Sigmoid colon (tissue), 7 donors: ENCODE measurements at places on chromosomes 4 and X. TPM values are rescaled to one million over a fixed set of nuclear protein-coding genes. Genes with fewer than 3 reads are reported as not detected.

The IBSP gene
- not detected for total RNA-seq

- DNase-seq: no peak
Measured at GRCh38 chrX:149759824-149760223, 14.0 kb upstream of the HSFX1 start.

The TMEM144 gene
- 12.1 TPM for total RNA-seq

- DNase-seq: no peak
Measured at GRCh38 chr4:18082236-18082635, 60.7 kb upstream of the LCORL start.

- no peak for DNase-seq
Measured at GRCh38 chr4:1061760-1062159, 50.3 kb downstream of the FGFRL1 start.

DNA sequence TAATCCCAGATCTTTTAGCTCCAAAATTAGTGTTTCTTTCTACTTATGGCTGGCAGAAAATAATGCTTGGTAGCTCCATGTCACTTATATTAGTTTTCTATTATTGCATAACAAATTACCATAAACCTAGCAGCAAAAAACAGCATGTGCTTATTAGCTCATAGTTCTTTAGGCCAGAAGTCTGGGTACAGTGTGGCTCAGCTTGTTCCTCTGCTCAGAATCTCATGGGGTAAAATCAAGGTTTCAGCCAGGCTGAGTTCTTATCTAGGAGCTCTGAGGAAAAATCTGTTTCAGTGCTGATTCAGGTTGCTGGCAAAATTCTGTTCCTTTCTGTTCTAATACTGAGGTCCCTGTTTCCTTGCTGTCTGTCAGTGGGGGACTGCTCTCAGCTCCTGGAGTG lies 101.1 kb downstream of the CT47B1 start:
- DNase-seq: no peak

DNA sequence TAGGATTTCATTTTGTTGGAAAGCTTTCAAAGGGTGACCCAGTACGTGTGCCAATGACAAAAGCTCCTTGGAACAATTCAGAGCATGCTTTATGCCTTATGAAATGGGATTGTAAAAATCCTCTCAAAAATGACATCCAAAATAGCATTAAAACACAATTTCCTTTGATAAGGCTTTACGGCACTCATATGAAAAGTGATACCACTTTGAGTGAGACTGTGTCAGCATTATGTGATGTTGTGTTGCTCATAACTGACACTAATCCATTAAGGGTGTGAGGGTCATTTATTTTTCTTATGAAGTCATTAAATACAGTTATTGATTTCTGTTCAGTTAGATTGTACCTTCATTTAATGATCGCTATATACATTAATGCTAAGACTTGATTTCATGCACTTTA lies 250.2 kb downstream of the TENM3 start:
- DNase-seq: no peak

- DNase-seq: no peak
Measured at GRCh38 chrX:107687445-107687844, 59.1 kb downstream of the PRPS1 start.

DNA sequence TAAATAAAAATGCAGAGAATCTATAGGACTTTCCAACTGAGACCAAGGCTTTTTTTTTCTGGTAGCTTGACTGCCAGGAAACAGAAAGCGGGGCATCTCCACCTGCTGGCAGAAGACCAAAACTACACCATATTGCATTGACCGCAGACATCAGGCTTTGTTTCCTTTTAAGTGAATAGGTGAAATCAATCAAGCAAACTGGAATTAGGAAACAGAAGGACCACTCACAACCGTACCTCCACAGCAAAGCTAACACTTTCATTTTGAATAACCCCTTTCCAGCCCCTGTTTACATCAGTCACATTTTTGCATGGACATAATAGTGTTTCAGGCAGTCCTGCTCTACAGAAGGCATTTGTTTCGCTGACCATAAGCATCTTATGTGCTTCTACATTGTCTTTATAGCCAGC lies 218.2 kb downstream of the IDS start:
- no peak for DNase-seq

GRCh38 chr4:146340798-146341197 lies 126.5 kb downstream of the REELD1 start:
- DNase-seq: no peak

DNA sequence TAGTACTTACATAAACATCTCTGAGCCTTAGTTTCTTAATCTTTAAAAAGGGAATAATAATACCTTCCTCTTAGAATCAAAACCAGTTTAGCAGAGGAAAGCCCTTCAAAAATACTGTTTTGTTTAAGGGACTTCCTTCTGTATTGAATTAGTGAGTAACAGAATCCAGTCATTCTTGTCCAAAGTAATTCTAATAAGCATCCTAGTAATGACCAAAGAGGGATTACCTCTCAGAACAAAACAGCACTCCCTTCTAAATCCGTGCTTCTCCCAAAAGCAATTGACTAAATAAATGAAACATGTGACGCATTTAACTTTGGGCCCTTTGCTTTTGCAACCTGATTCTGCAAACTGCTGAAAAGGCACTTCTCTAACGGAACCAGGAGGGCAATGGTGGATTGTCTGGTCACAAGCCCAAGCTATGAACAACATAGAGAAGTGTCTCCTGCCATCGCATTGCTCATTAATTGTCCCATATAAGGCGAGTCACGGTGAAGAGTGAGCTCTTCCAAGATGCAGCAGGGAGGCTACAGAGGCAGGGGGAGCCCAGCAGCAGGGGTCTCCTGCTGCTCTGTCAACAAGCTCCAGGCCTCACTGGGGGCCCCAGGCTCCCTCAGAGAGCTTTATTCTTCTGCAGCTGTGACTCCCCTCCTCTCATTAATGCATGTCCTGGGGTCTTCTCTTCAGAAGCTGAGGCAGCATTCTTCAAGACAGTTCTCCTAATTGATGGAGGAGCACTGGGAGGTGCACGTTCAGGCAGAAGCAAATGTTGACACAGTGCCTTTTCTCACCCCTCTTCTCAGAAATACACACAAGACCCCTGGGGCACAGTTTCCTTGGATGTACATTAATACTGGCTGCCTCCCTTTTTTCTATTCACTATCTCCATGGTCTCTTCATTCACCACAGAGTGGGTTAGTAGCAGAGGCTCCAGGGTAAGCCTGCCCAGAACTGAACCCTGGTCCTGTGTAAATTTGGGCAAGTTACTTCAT lies 419.6 kb upstream of the RASGEF1B start:
- DNase-seq: no peak

DNA sequence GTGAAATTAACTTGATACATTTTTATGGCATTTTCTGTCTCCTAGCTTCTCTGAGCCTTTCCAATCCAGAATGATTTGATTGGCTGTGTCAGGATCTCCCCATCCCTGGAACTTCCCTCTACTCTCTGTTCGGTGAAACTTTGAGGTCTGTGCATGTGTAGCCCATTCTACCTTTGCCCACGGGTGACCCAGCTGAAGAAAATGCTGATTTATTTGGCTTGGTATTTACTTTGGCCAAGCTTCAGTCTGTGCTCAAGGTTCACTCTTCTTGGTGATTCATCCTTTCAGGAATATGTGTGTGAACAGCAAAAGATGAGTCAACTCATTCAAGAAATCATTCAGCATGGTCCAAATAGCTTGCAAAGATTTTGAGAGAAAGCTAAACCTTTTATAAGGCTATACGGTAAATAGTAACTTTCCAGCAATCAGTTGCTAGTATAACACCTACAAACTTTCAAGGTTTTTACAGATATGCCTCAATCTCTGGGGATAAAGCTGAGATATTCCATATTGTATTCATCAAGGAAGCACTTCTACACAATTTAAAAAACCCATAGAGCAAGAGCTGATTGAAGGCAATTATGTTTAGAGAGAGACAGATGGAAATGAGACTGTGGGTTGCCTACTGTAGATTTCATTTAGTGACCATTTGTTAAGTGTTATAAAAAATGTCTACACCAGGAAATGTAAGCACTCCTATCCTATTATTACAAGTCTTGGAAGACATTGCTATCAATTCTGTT lies 233.9 kb upstream of the CXXC4 start:
- DNase-seq: no peak

DNA sequence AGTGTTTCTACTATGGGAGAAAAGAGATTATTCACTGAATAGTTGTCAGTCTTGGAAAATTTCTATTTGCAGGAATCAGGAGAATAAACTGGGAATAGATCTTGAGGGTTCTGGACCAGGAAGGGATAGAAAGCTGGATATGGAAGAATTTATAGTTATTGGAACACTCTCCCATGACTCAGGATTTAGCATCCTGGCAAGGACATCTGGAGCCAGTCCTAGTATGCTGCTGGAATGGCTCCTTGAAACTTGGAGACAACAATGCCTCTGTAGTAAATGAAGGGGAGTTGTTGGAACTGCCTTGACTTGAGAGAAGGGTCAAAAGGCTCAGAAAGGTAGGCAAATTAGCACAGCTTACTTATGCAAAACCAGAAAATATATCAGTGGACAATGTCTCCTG lies 23.5 kb upstream of the THOC2 start:
- DNase-seq: peak; percentile 68

- no peak for DNase-seq
Measured at GRCh38 chr4:3342182-3342854, 49.5 kb downstream of the RGS12 start.

GRCh38 chrX:1492421-1493012 lies 39.8 kb upstream of the ASMTL start:
- peak; percentile 39 for DNase-seq

The CENPVL1 gene
- not detected for total RNA-seq

DNA sequence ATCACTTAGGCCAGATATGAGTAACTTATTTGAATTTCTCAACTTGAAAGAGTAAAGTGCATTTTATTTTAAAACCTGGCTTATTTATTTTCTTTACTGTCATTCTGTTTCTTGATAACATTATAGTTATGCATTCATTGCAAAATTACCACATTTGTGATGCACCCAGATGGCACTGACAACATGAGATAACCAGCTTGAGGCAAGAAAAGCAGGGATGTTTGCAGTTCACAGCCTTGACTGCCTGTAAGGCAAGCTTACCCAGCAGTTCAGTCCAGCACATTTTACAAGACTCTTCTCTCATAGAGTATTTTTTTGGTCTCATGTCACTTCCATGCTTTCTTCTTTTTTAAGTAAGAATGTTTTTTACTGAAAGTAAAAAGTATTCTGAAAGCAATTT lies 25.3 kb upstream of the EPGN start:
- no peak for DNase-seq

DNA sequence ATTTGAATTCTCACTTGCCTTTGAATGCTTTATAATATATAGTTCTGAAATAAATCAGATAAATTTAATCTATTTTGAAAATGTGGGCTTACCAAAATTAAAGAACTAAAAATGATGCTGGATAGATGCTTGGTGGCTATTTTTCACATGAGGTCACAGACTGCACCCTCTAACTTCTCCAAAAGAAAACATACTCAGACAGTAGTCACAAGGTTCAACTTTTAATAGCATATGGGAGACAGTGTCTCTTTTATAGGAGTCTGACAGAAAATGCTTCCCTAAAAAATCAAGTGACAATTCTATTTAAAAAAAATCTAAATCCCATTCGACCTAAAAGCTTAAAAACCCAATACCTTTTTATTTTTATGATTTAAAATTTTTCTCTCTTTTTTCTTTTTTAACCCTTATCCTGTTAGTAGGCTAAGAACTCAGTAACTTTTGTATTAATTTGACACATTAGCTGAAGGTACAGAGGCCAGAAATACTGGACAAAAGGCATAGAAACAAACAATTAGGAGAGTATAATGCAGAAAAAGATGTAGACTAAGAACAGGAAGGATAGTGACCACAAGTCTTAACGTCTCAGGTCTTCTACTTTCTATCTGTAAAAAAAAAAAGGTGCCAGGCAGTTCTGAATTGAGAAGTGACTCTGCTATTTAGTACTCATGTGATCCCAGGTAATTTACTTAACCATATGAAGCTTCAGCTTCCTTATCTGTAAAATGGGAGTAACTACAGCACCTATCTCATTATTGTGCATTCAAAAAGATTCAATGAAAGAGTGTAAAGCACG lies 7.6 kb downstream of the TIGD4 start:
- DNase-seq: no peak

The AKAP4 gene
- total RNA-seq: not detected

The MAGEA6 gene
- not detected for total RNA-seq

GRCh38 chr4:82823062-82823461 lies 24.5 kb upstream of the SCD5 start:
- no peak for DNase-seq

- no peak for DNase-seq
Measured at GRCh38 chr4:112519689-112520597, 4.0 kb upstream of the NEUROG2 start.

DNA sequence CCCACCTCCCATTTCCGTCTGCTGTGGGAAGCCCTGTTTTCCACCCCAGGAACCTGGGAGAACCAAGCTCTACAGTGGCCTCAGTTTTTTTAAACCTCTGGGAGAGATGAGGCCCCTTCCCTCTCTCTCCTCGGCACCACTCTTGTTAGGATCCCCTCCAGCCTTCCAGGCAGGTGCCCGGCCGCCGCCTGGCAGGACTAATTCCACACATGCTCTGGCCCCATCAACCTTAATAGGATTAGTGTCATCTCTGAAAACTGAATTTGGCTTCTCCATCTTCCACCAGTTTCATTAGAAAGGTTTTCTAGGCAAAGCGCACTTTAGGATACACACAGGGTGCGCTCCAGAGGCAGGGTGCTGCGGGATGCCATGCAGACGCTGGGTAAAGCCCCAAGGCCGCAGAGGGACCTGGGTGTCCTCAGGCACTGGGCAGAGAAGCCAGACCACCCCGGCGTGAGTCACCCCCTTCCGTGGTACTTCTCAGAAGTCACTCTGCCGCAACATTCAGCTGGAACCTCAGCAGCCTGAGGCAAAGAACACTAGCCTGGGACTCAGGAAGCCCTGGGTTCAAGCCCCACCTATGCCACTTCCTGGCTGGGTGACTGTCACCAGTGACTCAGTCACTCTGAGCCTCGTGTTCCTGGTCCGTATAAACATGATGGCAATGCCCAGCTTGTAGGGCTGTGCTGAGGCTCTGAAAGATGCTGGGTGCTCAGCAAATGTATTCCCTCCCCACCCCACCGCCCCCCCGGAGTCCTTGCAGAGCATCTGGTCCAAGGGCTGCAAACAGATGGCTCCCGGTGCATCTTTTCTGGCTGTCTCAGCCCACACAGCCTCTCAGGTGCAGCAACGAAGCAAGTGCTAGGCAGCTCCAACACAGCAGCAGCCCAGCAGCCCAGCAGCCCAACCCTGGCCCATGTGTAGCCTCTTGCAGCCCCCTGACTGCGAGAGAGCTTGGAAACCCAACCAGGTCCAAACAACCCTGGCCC lies 29.1 kb downstream of the PPP2R2C start:
- no peak for DNase-seq

DNA sequence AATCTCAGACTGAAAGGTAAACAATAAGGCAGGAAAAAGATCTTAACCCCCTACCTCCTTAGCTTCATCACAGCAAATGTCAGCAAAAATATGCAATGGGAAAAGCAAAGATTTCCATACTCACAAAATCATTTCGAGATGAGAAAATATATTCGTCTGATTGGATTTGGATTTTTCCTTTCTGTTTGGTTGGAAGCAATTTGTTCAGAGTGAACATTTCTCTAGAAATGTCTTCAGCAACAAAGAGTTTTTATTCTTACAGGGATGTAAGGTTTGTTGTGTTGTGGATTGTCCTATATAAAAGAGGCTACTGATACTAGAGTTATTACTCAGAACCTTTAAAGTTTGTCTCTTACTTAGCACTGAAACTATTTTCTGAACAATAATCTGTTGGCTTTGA lies 23.8 kb downstream of the GRIA2 start:
- DNase-seq: no peak

The HPGDS gene
- 1.3 TPM for total RNA-seq
